ENCODE measurements at places on chromosomes 6 and 20. TPM values are rescaled to one million over a fixed set of nuclear protein-coding genes. Genes with fewer than 3 reads are reported as not detected.

DNA sequence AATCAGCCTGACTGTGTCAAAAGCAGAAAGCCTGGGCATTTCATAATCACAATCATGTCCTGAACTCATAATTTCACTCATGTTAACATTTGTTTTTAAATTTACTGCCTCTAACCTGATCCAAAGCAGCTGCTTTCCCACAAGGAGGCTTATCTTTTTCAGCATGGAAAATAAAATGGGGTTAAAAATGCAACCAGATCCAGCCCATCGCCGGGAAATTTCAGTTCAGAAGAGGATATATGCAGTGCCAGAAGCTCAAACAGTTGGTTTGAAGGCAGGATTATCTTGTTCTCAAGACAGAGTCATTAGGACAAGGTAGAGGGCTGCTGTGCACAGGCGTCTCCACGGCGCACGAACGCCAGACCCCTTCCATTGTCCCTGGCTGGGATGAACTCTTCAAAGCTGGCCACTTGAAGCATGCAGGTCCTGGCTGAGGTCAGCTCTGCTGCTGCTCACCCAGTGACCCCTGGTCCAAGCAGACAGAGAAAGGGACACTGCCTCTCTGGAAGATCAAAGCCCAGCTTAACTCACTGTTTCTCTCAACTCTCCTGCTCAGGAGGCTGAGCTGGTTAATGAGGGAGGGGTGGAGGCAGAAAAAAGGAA, 191.1 kb upstream of the HEY2 start:
- no peaks in the 10 kb centered on the region for H3K36me3 ChIP-seq
- DNase-seq: no peak
- no peak overlapping the region for H3K4me3 ChIP-seq
- peaks cover 2% of the 10 kb centered on the region for H3K4me1 ChIP-seq

GRCh38 chr6:155442562-155442961, 13.1 kb downstream of the NOX3 start:
- no peak for DNase-seq
- H3K4me1 ChIP-seq: no peaks in the 10 kb centered on the region
- H3K36me3 ChIP-seq: no peaks in the 10 kb centered on the region
- no peaks in the 10 kb centered on the region for H3K27me3 ChIP-seq

PDYN gene
- total RNA-seq: not detected

DNA sequence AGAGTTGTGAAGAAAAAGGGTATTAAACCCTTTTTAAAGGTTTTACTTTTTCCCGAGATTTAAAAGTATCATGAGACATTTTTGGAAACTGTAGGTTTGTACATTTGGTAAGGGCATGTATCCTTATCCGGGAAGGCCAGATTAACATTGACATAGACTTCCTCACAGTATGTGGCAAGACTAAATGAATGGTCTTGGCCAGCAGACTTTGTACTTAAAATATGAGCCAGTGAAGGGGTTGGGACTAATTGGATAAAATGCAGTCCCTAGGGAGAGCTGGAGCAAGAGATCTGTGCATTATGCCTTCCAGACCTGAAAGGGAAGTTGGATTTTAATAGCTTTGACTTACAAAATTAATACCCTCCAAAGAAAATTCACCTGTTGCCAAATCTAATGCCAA, 60.4 kb upstream of the CCN2 start:
- no peaks in the 10 kb centered on the region for H3K36me3 ChIP-seq
- H3K4me1 ChIP-seq: no peaks in the 10 kb centered on the region
- no peak overlapping the region for H3K4me3 ChIP-seq
- no peak for DNase-seq
- no peaks in the 10 kb centered on the region for H3K27me3 ChIP-seq

DNA sequence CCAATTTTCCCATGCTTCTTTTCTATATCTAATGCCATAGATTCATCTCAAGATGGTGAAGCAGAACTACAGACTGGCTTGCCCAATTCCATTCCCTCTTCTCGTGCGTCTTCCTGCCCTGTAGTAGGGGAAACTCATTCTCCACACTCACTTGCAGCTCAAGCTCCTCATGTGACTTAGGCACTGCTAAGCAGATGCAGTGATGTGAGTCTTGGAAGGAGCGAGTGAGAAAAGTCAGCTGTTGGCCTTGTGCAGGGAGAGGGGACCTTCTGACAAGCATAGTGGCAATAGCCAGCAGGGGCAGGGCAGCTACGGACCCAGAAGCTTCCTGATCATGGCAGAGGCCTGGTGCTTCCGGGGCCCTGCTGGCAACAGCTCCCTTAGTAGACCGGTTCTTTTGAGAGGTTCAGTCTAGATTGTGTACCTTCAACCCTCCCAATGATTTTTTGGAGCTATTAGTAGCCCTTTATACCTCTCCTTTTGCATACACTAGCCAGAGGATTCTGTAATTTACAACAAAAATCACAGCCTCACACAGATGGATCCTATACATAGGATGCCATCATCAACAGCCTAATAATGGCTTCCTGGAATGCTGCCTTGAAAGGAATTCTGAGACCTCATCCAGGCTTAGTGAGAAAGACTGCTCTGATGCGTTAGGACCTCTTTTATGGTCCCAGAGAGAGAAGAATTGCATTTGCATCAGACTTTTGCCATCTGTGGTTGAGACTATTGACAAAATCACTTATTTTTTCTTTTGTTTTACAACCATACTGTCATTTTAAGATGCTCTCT, 121.5 kb upstream of the RIPOR2 start:
- H3K27ac ChIP-seq: no peak overlapping the region
- peaks cover 5% of the 10 kb centered on the region for H3K4me1 ChIP-seq
- H3K4me3 ChIP-seq: no peak overlapping the region
- no peaks in the 10 kb centered on the region for H3K36me3 ChIP-seq
- no peak for DNase-seq

- H3K27ac ChIP-seq: no peak overlapping the region
- no peaks in the 10 kb centered on the region for H3K27me3 ChIP-seq
- H3K4me3 ChIP-seq: no peak overlapping the region
- no peaks in the 10 kb centered on the region for H3K4me1 ChIP-seq
- no peak for DNase-seq
- H3K36me3 ChIP-seq: no peaks in the 10 kb centered on the region
These were observed 16.6 kb upstream of the EZR start for GRCh38 chr6:158835616-158836221.

All from ovary (tissue), 10 donors.